ENCODE measurements at places on chromosomes 16 and 17.
A peak's percentile ranks its signal among the peaks of the same experiment; 100 is the strongest.

DNA sequence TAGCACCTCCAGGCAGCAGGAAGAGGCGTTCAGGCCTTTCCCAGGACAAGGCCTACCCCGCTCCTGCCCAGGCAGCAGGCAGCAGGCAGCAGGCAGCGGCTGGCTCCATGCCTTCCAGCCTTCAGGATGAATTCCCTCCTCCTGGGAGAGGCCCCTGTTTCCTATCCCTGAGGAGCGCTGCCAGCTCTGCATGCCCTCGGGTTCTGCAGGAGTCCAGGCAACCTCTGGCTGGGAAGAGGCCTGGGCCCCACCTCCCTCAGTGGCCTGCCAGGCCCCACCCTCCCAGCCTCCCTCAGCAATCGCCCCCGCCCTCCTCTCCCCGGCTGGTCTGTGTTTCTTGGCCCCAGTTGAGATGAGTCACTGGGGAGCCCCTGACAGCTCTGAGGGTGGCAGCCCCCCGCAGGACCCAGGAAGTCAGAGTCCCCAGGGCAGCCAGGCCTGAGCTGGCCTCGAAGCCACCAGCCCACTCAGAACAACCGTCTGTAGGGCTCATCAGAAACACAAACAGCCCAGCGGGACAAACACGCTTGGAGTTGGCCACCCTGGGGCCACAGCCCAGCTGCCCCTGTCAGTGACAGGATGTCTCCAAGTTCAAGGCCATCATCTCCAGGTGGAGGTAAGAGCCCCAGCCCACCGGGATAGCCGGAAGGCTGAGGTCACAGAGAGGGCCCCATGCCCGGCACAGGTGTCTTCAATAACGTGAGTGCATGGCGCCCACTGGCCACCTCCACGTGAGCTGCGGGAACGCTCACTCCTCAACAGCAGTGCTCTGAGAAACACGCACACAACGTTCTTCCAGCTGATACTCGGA lies 39.5 kb upstream of the CIBAR2 start:
- peak; percentile 67 for DNase-seq

- no peak for DNase-seq
Measured at GRCh38 chr16:9094011-9094846, 2.8 kb downstream of the HAPSTR1 start.

- no peak for DNase-seq
Measured at GRCh38 chr16:58346831-58347371, 45.4 kb upstream of the GINS3 start.

GRCh38 chr17:40351359-40352236 lies 12.9 kb downstream of the GJD3 start:
- no peak for DNase-seq

DNA sequence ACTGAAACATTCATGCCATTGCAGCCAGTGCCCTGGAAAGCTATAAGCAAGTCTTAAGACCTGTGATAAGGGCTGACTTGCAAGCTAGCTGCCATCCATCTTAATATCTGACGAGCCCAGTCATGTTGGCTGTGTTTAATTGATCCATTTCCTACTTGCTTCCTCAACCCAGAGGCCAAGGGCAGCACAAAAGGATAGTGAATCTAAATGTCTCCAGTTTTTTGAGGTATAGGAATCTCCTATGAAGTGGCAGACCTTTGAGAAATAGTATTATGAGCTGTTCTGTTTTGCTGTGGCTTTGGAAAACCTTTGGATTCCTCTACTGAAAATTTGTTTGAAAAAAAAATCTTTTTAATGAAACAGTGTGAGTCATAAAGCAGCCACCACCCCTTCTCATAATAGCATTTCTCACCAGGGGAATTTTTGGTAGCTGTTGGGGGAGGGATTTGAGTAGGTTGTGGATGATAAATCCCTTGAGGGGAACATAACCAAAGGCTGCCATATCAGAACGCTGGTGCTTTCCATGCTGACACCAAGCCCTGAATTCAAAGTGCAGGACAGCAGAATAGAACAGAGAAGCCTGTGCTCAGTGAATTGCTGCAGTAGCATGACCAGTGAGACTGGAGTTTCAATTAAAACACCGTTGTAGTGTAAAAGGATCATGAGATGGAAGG lies 12.9 kb downstream of the ZNRF1 start:
- DNase-seq, result peak; percentile 92

DNA sequence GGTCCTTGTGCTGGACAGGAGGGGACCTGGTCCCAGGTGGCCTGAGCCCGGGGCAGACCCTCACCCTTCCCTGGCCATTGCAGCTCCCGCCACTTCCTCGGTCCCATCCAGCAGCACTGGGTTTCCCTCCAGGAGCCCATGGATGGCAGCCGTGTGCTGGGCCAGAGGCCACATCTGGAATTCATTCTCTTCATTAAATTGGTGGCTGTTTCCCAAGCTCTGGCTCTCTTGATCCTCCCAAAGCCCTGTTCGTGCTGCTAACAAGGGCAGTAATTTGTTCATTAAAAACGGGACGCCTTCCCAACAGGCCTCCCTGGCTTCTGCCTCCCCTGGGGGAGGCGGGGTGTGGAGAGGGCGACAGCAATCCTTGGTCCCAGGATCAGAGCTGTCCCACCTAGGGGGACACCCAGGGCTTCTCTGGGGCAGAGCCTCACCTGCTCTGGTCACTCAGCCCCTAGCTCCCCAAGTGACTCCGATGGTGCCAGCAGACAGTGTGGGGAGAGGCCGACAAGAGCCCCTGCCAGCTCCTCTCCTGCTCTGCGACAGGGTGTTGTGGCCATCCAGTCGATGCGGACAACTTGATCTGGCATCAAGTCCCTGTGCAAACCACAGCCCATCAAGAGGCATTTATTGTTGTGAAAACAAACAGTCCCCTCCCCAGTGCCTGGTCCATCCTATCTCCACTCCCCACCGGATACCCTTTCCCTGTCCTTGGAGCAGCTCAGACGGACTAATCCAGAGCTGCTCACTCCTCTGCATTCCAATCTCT lies 44.0 kb downstream of the SDK2 start:
- DNase-seq, result peak; percentile 20

DNA sequence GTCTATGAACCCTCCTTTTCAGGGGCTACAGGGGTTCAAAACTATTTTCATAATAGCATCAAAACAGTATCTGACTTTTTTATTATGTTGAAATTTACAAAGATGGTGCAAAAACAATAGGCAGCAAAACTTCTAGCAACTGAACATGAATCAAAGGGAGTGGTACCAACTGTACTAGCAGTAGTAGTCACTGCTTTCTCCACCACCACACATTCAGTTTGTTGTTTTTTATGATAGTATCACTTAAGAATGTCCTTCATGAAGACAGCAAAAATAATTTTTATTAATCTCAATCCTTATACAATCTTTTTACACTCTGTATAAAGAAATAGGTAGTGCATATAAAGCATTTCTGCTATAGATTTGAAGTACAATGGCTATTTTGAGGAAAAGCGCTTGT lies 47.6 kb downstream of the MED13 start:
- no peak for DNase-seq

GRCh38 chr17:37521821-37522220 lies 32.1 kb downstream of the DUSP14 start:
- DNase-seq, result no peak

DNA sequence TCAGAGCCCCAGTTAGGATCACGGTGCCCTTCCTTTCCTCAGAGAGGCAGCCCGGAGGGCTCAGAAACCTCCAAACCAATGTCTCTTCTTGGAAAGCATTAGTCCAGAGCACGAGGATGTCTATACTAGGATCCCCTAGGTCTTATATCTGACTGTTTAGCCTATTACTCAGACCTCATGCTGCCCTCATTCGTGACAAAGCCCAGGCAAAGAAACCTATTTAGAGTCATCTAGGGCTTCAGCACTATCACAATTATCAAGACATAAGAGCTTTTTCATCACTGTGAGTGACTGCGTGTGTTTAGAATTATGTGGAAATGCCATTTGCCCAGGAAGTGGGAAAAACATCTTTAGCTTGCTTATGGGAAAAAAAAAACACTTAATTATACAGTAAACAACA lies 159.8 kb upstream of the NOL11 start:
- peak; percentile 47 for DNase-seq

All from fibroblast of upper back skin (primary cell).